Thyroid gland (tissue), 4 donors: ENCODE measurements at places on chromosomes 3 and 15. TPM values are rescaled to one million over a fixed set of nuclear protein-coding genes. Genes with fewer than 3 reads are reported as not detected.

GRCh38 chr3:81087607-81088006 is 673.8 kb downstream of the GBE1 start:
- DNase-seq, result no peak

GRCh38 chr3:12653747-12654146 is 10.2 kb downstream of the RAF1 start:
- DNase-seq, result no peak

DNA sequence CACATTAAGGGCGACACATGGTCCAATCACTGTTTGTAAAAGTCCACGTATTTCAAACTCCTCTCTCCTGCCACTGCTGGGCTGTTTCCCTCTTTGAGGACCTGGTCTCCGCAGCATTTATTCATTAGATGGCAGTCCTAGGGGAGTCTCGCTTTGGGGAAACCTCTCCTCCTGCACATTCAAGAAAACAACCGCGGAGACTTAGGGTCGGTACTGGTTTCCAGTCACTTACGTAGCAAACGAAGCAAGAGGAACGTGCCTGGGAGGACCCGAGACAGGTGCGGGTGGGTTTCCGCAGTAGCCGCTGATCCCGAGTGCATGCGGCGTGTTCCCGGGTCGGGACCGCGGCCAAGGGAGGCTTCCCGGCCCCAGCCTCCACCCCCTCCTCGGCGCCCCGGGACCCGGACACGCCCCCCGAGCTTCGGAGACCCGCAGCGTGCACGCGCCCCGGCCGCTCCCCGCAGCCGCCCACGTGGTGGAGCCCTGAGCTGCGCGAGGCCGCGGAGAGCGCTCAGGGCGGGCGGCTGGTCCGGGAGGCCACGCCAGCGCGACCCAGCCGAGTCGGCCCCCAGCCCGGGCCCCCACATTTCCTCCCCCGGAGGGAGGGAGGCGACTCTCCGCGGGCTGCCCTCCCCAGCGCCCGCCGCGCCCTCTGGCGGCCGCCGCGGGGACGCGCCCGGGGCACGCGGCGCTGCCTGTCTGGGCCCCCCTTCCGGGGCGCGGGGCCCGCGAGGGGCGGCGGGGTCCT is 1.1 kb upstream of the IGF1R start:
- DNase-seq, result peak; percentile 81

- no peak for DNase-seq
These were observed 15.5 kb downstream of the TRIM59 start for GRCh38 chr3:160434071-160434470.

- DNase-seq, result no peak
These were observed 53.9 kb upstream of the TTC14 start for GRCh38 chr3:180548050-180548449.

DNA sequence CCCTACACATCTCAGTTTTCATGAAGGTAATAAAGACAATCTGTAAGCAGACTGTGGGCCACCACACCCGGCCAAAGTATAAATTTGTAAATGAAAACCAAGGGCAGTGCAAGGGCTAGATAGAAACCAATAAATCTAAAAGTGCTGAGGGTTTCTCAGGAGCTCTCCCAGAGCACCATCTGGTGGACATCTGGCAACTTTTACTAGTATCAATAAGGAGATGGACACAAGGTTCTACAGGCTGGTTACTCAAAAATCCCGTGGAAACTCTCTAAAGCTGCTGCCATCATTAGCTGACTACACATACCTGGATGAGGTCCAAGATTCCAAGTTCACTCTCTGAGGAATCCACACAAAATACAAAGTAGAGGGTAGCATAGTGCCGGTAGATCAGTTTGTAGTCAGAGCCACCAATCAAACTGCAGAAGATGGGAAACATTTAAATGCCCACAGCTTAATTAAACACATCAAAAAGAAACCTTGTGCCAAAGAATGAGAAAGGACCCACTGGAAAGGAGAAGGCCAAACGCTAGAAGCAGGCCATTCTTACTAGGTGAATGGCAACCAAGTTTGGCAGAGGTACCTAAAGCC is 5.5 kb downstream of the AP3S2 start:
- DNase-seq, result no peak

DNA sequence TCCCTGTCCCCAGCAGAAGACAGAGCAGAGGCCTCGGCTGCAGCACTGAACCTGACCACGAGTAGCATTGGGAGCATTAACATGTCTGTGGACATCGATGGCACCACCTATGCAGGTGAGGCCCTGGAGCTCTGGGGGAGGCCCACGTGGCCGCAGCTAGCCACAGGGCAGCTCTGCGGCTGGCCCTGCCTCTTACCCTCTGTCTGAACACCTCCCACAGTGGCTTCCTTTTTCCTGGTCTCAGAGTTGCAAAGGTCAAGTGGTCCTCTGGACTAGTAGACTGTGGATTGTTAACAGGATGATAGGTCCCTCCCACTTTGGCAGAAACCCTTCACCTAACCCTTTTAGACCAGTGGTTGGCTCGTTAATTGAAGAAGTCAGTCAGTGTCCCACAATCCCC is 22.5 kb upstream of the CLK3 start:
- peak; percentile 31 for DNase-seq

DNA sequence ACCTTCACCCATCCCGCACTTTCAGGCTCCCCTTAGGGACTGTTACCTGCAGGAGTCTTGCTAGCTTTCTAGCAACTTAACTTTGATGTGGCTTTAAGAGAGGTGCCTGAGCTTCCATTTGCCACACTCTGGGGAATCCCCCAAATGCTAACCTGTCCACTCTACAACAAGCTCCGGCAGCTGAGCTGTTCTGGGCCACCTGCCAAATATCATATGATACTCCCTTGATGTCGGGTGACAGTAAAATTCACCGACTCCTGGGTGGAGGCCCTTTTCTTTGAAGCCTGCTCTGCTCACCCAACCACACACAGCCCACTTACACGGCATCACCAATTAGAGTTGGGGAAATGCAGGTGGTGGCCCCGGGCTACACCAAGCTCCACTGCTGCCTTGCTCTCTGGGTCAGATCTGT is 38.0 kb upstream of the XCR1 start:
- DNase-seq, result peak; percentile 89

DNA sequence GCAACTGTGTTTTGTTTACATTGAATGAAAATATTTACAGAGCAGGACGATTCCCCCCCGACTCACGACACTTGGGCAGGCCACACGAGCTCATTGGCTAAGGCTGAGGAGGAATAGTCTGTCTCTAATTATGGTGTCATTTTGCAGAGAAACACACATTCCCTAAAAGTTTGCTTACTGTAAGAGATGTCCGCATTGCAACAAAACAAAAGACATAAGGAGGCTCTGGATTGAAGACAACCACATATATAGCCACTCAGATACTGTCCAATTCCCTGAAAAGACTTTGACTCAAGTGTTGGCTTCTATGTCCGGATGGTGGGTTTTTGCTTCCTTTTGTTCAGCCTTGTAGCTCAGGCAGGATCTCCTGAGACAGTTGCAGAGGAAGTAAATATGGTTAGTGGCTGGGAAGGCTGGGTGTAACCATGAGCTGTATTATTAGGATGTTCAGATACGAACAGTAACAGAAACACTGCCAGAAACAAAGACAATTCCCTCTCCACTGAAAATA is 170.4 kb downstream of the KLHL25 start:
- DNase-seq, result no peak

DNA sequence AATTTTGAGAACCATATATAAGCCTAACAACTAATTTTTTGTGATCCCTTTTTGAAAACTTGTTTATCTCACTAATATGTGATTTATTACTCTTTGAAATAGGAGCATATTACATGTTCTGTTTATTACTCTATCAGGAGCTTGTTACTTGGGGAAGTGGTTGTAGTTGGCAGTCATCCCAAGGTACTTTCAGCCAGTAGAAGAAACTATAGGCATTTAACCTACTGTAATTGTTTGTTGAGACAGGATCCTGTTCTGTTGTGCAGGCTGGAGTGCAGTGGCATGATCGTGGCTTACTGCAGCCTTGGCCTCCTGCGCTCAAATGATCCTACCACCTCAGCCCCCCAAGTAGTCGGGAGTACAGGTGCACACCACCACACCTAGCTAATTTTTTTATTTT is 195.6 kb downstream of the TCF12 start:
- peak; percentile 8 for DNase-seq

DNA sequence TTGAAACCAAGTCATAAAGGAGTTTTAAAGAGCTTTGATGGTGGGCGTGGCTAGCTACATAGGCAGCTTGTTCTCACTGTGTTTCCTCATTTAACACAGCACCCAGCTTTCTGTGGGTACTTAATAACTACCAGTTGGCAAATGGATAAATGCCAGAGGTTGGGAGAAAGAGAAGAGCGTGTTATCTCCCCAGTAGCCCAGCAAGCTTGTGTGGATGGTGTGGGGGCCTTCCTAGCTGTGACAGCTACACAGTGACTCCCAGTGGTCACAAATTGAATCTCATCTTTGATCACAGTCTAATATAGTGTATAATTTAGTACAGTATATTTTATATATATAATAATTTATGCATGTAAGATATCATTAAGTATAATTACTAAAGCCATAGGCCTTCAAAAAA is 984.1 kb downstream of the EPHA3 start:
- DNase-seq, result peak; percentile 3

GOLGA6L9 gene
- 3.6 TPM for total RNA-seq

DNA sequence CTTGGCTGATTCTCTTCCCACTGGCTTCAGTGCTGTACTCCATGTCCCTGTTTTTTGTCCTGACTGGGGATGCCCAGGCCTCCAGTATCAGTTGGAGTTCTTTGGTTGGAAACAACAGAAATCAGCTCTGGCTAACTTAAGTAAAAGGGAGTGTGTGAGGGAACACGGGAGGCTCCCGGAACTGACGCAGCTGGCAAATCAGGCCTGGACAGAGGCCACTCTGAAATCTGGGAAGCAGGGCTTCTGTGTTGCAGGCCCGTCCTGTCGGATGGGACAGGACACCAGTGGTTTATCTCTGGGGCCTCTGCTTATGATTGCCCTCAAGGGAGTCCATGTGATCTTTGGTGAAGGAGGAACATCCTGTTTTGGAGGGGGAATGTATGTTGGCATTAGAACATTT is 124.3 kb downstream of the CHCHD6 start:
- DNase-seq, result no peak

DNA sequence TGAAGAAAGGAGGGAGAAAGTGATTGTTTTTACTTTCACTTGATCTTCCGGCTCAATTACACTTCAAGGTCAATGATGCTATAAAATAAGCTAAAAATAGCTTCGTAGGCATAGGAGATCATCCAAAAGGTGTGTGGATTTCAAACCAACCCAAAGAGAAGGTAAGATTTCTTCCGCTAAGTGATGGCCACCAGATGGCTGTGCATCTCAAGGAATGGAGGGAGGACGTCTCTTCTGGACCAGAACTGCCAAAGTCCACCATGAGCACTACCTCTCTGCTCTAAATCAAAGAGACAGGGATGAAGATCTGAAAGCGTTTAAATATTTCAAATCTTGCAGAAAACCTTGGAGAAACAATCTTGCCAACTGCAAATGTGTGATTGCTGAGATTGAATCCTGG is 199.1 kb upstream of the ZPLD1 start:
- no peak for DNase-seq

ZMYND10 gene
- 4.9 TPM for total RNA-seq

- no peak for DNase-seq
These were observed 52.9 kb downstream of the PGBD4 start for GRCh38 chr15:34154725-34155204.

PLA2G4E gene
- total RNA-seq, result not detected

ADAMTSL3 gene
- 7.1 TPM for total RNA-seq

GRCh38 chr3:167602041-167602440 is 51.7 kb downstream of the WDR49 start:
- no peak for DNase-seq

GP9 gene
- not detected for total RNA-seq

HRH1 gene
- total RNA-seq, result 2.6 TPM

GRCh38 chr15:91992945-91993344 is 139.4 kb downstream of the SLCO3A1 start:
- DNase-seq, result no peak

GRCh38 chr3:72395776-72396311 is 452.4 kb downstream of the SHQ1 start:
- DNase-seq, result no peak

NR2E3 gene
- not detected for total RNA-seq

PIERCE2 gene
- total RNA-seq, result 2.0 TPM

DNA sequence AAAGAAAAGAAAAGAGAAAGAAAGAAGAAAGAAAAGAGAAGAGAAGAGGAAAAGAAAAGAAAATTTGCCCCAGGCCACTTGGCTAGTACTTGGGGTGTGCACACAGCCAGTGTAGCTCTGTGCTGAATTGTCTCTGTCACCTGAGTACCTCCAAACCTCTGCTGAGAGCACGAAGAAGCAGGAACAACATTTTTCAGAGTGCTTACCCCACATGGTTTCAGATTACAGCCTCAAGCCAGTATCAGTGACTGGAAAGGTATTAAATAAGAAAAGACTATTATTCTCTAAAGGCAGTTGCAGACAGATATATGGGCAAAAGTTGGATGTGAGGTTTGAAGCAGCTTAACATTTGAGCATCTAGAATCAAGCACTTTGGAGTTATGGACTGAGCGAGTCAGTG is 113.3 kb upstream of the PHLDB2 start:
- no peak for DNase-seq

- no peak for DNase-seq
These were observed 51.3 kb downstream of the MBNL1 start for GRCh38 chr3:152319831-152320617.

GRCh38 chr15:81069356-81069755 is 64.7 kb upstream of the CFAP161 start:
- no peak for DNase-seq

DNA sequence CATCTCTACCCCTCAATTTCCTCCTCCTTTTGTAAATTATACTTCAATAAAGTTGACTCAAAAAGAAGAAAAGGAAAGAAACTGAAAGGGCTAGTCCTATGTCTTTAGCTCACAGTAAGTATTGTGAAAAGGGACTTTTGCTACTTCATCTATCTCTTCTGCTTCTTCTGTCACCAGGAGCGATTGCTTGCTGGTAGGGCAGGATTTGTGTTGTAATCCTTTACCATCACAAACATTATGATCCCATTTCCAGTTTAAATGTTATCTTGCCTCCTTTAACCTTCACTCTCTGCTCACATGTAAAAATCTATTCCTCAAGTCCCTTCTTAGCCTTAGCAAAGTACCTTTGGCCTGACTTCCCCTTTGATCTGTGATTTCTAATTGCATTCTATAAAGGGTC is 537.1 kb downstream of the AGBL1 start:
- no peak for DNase-seq

PPCDC gene
- total RNA-seq, result 3.5 TPM

ROBO2 gene
- total RNA-seq, result 1.5 TPM

APOD gene
- total RNA-seq, result 500 TPM

FSTL1 gene
- total RNA-seq, result 211 TPM
